ENCODE measurements at places on chromosomes 11 and 22. TPM values are rescaled to one million over a fixed set of nuclear protein-coding genes. Genes with fewer than 3 reads are reported as not detected.

DNA sequence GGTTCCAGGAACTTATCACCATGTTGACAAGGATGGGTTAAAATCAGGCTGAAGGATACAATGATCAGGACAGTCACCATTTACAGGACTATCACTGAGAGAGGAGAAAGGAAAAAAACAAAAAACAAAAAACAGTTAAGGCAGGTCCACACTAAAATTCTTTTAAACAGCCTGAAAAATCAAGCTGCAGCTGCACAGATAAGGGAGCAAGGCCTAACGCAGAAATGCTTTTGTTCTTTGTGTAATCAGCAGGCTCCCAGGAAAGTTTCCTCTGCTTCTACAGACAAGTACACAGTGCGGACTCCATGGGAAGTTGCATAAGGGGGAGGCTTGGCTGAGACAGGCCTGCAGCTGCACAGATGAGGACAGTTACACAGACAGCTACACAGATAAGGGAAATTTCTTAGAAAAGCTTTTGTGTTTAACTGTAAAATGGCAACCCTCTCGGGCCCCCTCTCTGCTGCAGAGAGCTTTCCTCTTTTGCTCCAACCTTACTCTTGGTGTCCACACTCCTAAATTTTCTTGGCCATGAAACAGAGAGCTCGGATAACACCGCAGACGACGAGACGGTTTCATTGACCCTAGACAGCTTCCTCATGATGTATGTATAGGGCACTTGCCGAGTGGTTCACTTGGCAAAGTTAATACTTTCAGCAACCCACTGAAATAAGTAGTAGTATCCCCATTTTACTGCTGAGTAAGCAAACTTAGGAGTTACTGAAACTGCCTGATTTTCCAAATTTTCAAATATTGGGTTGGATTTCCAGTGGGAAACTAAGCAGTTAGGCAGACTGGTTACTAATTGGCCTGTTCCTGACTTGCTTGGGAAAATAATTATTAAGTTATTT lies 45.5 kb downstream of the PIWIL3 start:
- no peak for DNase-seq

DNA sequence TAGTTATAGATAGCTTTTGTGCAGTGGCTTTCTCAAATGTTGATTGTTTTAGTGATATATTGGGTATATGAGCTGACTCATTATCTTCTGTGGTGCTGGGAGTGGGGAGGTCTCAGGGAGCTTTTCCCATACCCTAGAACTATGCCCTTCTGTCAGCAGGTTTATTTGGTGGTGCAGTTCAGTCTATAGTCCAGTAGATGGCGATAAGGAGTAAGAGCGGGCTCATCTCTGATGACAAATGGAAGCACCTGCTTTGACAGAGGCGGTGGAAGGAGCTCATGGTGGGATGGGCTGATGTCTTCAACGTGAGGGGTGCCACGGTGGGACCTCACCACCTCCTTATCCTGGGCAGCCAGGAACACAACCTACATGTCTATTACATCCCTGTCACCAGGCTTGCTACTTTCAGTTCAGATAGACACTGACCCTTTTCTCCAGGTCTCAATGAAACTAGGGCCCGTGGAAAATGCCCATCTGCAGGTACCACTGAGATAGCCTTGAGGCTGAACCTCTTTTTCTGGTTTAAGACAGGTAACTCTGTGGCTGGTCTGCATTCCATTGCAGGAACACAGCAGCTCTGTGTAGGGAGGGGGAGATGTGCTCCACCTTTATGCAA lies 13.0 kb upstream of the OR6A2 start:
- DNase-seq: no peak

DNA sequence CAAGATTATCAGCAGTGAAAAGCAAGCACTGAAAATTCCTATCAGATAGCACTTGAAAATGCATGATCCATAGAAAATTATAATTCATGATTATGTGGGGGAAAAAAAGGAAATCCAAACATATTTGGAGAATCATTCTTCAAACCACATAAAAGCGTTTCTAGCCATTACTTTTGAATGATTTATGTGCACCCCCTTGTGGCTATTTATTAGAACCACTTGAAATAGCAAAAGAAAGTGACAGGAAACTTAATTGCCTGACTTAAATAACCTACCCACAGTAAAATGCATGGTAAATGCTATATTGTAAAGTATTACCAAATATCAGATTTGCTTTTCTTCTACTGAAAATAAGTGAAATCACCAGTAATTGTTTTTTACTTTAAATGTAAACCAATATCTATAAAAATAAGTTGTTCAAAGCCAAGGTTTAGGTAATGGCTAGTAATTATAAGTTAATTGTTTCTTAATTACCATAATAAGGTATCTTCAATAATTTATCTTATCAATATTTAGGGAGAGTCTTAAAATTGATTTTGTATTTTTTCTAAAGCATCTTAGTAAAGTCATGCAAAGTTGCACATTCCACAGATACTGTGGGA lies 168.5 kb downstream of the ARHGAP42 start:
- DNase-seq: no peak

- no peak for DNase-seq
These were observed 7.1 kb upstream of the MUC15 start for GRCh38 chr11:26578998-26579661.

DNA sequence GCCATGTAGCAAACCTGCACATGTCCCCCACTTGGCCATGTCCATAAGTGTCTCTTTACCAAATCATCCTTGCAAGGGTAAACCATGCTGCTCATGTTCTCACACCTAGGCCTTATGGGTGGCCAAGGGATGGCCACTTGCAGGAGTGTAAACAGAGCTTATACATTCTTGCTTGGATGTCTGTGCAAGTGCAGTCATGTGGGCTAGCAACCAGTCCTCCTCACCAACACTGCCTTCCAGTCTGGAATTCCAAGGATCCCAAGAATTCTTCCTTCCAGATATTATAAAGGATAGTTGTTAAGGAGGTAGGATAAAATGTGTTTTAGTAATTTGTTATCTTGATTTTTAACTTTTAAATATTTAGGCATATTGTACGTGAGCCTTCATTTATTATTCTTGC lies 47.8 kb upstream of the OR5P2 start:
- DNase-seq: no peak

DNA sequence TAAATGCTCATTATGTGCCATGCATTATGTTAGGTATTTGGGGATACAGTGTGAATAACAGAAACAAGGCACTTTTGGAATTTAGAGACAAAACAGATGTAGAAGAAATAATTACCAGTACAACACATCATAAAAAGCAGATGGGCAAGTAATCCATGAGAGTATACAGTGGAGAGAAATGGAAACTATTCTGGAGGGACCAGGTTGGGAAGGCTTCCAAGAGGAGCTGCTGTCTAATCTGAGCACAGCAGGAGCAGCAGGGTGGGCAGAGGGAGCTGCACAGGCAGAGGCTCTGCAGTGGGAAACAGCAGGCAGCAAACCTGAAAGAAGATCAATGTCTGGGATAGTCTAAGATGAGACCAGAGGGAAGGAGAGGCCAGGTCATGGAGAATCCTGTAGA lies 268.7 kb upstream of the CCDC90B start:
- DNase-seq: no peak

GRCh38 chr11:66728693-66729385 lies at the start of gene SPTBN2:
SPTBN2 (minus strand) TSS chr11:66729216; CDS start chr11:66721240, 7,976 bp downstream.
- DNase-seq: no peak

DNA sequence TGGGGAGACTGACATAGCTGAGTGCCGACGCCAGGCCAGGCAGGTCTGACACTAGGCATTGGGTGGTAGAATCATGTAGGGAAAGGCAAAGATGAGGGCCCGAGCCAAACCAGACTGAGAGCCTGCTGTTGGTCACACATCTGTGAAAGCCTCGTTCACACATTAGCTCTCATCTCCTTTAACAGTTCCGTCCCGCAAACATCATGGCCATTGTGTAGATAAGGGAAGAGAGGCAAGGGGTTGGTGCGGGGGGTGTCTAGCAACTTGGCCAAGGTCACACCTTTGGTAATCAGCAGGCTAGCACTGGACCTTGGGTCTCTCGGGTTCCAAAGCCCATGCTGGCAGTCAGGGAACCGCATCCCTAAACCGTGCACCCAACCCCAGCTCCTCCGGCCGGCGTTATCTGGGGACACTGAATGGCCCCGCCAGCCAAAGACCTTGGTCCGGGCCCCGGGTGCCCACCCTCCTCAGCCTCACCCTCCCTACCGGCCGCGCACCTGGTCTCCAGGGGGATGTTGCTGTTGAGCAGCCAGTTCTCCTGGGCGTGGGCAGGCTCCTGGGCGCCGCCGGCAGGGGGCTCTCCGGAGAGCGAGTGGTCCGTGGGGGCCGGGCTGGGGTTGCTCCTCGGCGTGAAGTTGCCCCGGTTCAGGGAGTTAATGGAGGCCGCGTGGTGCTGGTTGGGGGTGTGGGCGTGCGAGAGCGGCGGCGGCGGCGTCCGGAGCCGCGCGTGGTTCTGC lies 328.3 kb upstream of the NARS2 start:
- no peak for DNase-seq

GRCh38 chr22:46007003-46007847 lies 30.3 kb upstream of the WNT7B start:
- DNase-seq: peak; percentile 30

DNA sequence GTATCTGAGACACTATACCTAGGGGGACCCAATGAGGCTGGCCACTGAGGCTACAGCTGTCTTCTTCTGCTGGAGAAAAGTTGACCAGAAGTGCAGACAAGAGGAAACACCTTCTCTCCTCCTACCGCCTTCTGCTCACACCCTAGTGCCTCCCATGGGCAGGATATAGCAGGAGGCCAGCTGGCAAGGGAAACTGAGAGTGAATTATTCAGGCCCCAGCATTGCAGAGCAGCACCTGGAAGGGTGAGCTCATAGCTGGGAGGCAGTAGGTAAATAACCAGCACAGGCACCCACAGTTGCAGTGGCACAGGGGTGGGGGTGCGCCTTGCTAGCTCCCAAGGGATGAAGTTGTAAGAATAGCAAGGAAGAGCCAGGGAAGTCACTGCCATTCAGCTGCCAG lies 267.4 kb upstream of the NCAM1 start:
- DNase-seq: no peak

GRCh38 chr22:43563571-43563970 lies 151.8 kb downstream of the MPPED1 start:
- no peak for DNase-seq

DNA sequence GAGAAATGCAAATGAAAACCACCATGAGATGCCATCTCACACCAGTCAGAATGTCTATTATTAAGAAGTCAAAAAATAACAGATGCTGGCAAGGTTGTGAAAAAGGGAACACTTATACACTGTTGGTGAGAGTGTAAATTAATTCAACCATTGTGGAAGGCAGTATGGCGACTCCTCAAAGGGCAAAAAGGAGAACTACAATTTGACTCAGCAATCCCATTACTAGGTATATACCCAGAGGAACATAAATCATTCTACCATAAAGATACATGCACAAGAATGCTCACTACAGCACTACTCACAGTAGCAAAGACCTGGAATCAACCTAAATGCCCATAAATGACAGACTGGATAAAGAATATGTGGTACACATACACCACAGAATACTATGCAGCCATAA lies 161.1 kb upstream of the PDGFD start:
- no peak for DNase-seq

DNA sequence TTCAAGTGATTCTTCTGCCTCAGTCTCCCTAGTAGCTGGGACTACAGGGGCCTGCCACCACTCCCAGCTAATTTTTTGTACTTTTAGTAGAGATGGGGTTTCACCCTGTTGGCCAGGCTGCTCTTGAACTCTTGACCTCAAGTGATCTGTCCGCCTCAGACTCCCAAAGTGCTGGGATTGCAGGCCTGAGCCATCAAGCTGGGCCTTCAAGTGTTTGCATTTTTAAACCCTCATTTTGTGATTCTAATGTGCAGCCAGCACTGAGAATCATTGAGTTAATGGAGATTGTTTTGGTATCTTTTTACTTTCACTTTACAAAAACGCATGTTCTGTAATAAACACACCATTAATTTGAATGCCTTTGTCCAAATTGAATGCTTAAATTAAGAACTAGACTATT lies 3.4 kb downstream of the TYR start:
- no peak for DNase-seq

- no peak for DNase-seq
These were observed 16.1 kb downstream of the MGAT3 start for GRCh38 chr22:39472570-39473556.

GRCh38 chr11:12200279-12200990 lies 90.0 kb downstream of the MICAL2 start:
- no peak for DNase-seq

DNA sequence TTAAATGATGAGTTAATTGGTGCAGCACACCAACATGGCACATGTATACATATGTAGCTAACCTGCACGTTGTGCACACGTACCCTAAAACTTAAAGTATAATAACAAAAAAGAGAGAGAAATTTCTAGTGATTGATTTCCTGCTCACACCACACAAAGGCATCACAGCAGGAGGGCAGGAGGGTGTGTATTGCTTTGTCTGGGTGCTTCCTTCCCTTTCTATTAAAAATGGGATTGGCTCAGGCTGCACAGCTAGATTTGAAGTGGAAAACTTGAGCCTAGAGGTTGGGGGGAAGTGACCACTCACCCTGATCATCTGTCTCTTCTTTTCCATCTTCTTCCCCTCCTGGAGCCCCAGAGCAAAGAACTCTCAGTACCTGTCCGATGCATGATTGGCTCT lies 944 bp upstream of the SCGB1D2 start:
- DNase-seq: no peak

- DNase-seq: no peak
These were observed 260.4 kb upstream of the ARHGAP20 start for GRCh38 chr11:110972640-110973039.

DNA sequence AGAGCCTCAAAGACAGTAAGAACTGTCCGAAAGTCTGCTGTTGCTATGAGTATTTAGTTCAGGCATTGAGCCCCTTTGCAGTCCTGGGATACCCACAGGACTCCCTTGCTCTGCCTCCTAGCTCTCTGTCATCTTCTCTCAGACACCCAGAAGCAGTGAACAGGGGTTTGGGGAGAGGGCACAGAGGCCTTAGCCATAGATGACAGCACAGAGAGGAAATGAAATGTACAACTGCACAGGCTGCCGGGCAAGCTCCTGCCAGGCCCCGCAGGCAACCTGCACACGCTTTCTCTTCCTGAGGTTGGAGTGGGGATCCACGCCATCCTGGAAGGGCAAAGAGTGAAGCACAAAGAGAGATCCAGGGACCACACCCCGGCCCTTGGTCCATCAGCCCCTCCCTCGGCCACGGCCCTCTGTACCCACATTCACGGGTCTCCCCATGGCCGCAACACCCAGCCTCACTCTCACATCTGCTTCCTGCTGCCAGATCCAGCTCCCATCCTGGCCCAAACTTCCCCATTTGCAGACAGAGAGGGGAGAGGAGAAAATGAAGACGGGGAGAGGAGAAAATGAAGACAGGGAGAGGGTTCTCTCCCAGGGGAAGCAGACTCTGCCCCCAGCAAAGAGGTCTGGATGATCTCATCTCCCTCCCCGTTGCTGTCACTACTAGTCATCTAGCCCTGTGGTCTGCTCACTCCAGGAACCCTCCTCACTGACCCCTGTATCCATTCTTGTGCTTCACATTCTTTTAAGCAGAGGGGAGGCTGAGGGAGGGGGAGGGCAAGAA lies 40.7 kb downstream of the CD6 start:
- no peak for DNase-seq

The OR51F2 gene
- not detected for total RNA-seq

The CFAP68 gene
- total RNA-seq: 16.7 TPM

The OR5A1 gene
- total RNA-seq: not detected

The MYO18B gene
- total RNA-seq: 0.22 TPM

The PNPLA5 gene
- not detected for total RNA-seq

The CHCHD10 gene
- total RNA-seq: 26.1 TPM

The NF2 gene
- total RNA-seq: 32.1 TPM

The GRM5 gene
- total RNA-seq: not detected

The POLD4 gene
- 107 TPM for total RNA-seq

The FZD4 gene
- total RNA-seq: not detected
